ENCODE measurements at places on chromosomes 1 and 21.

- DNase-seq = no peak
Observed at GRCh38 chr1:178183796-178184195, 89.9 kb downstream of the RASAL2 start.

GRCh38 chr21:29538115-29538514 lies 239.4 kb downstream of the BACH1 start:
- DNase-seq = no peak

GRCh38 chr1:202116287-202116686 lies 6.4 kb upstream of the GPR37L1 start:
- no peak for DNase-seq

DNA sequence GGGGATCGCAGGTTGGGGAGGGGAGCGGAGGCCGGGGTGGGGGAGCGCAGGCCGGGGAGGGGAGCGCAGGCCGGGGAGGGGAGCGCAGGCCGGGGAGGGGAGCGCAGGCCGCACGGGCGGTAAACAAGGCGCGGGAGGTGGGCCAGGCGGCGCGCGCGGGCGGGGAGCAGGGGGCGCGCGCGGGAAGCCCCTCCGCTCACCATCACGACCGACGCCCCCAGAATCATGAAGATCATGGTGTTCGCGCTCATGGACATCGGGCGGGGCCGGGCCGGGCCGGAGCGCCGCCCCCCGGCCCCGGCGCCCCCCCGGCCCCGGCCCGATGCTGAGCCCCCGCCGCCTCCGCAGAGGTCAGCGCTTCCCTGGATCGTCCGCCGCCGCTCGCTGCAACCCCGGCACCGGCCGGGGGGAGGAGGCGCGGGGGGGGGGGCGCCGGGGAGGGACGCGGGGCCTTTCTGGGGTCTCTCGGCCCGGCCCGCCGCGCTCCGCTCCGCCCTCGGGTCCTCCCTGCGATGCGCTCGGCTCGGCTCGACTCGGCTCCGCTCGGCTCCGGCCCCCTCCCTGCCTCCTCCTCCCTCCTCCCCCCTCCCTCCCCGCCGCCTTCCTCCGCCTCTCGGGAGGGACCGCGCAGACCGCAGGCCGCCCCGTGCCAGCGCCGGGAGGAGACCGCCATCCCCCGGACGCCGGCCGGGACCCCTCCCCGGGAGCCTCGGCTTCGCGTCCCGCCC lies at the start of gene TMEM240:
TMEM240 (minus strand) TSS at position 535 of the 728 bp plus-strand sequence; CDS start at position 257, 278 bp downstream.
- DNase-seq = peak; percentile 81

GRCh38 chr1:212568978-212569537 lies 39.5 kb upstream of the ATF3 start:
- no peak for DNase-seq

All from dorsolateral prefrontal cortex (tissue), 122 donors.